ENCODE measurements at places on chromosomes 11 and 22.

DNA sequence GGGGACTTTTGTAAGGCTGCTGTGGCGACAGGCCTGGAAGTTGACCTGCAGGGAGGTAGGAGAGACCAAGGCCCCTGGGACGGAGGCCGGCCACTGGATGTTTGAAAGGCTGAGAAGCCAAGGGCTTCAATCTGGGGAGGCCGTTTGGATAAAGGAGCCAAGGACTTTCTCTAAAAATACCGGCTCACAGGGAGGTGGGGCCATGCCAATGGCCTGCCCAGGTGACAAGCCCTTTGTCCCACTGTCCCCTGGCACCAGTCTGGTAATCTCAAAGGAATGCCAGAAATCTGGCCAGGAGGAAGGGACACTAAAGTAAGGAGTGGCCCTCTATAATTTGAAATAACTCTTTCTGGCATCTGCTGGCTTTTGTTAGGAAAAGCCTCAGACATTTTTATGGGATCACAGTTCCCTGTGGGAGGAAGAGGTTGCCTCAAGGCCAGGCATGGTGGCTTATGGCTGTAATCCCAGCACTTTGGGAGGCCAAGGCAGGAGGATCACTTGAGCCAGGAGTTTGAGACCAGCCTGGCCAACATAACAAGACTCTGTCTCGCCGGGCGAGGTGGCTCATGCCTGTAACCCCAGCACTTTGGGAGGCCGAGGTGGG is 1.9 kb upstream of the CHKA start:
- DNase-seq, result no peak

DNA sequence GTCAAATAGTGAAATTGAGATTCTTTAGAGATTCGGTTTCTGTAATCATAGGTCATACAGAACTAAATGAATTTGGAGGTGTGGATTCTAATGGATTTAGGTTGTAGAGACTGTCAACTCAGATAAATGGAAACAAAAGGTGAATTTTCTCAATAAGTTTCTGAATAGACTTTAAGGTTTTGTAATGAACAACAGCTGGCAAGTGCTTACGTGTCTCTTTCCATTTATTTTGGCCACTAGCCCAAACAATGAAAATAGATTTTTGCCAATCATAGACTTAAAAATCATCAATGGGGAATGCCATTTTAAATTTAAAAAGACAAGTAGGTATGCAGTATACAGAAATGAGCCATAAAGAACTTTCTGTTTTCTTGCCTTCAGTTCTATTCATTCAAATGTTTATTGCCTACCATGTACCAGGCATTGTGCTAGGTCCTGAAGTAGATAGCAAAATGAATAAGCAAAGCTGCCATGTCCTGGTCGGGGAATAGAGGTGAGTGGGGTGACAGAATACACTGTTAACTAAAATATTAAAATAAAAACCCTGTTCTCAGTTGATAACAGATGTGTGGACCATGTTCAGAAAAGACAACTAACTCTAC is 16.9 kb upstream of the TMEM135 start:
- no peak for DNase-seq

DNA sequence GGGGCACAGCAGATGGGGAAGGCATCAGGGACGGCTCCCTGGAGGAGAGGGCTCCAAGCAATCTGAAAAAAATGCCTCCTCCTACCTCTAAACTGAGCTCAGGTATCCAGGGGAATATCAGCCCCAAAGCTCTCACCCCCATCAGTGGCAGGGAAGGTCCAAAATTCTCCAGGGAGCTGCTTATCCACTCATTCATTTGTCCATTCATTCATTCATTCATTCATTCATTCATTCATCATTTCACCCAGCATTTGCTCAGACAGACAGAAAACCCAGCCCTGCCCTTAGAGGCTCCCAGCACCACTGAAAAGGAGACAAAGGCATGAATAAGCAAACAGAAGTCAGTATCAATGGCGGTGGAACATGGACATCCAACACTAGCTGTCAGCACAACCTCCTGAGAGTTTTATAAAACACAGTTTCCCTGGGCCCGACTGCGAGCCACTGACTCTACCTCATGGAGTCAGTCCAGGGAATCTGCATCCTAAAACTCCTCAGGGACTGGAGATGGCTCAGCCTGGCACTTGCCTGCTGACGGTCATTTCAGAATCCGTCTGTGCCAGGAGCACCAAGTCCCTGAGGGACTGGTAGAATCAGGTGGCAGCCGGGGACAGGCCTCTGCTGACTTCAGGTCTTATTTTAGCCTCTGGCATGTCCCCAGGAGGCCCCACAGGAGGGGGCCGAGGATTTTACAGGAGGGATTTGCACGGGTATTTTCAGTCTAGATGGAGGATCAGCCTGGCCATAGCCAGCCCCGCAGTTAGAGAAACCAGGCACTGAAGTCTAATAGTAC is 164.6 kb downstream of the MN1 start:
- DNase-seq, result no peak

DNA sequence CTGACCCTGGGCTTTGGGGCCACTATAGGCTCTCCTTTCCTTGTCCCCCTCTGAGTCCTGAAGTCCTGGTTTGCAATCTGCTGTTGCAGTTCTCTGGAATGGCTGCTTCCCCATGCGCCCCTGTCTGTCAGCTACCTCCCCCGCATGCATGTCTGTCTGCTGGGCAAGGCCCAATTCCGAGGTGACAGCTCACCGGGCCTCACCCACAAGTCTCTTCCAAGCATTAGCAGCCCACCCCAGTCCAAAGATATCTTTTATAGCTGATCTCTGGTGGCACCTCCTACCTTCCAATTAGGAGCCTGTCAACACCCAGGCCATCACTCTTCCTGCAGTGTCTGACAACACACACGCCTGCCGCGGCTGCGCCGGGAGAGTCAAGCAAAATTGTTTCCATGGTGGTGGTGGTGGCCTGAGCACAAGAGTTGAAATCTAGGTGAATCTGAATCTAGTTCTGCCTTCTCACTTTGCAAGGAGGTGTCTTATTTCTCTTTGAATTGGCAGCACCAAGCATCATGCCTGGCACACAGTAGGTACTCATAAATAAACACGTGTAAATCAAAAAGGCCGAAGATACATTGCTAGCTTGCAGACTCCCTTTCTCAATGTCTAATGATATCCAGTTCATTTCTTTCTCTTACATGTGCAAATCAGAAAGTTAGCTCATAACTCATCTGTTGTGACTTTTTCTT is 1.2 kb upstream of the LMO2 start:
- no peak for DNase-seq
